Left ventricle myocardium superior (tissue), 1 donor: ENCODE measurements at places on chromosomes 6 and 20.

- no peak for DNase-seq
These were observed 39.6 kb downstream of the JAG1 start for GRCh38 chr20:10634211-10634610.

GRCh38 chr6:143465546-143465945 is 14.9 kb downstream of the PEX3 start:
- no peak for DNase-seq

- DNase-seq, result no peak
These were observed 170.0 kb upstream of the ZNF184 start for GRCh38 chr6:27642744-27643456.

DNA sequence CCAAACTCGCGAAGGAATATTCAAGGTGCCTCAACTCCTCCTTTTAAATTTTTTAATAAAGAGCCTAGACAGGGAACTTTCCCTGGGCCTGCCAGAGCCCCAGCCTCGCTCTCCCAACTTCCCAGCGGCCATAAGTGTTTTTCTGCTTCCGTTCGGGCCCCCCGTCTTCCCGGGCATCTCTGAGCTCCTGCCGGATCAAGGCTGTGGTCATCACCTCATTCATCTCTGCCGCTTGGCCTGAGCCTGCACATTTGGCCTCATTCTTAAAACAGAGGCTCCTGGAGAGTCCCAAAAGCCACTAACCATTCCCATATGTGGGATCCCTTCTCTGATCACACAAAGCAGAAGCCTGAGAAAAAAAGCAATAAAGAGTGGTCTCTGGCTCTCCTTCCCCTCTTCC is 969.1 kb upstream of the DEFB115 start:
- DNase-seq, result no peak

- no peak for DNase-seq
These were observed 39.0 kb upstream of the HBS1L start for GRCh38 chr6:135093578-135093977.

GRCh38 chr20:14189794-14190402 is 147.5 kb downstream of the FLRT3 start:
- DNase-seq, result no peak

GRCh38 chr6:42688281-42688680 is 34.1 kb downstream of the PRPH2 start:
- DNase-seq, result no peak

- no peak for DNase-seq
These were observed 371.1 kb upstream of the POU3F2 start for GRCh38 chr6:98463038-98464000.

- DNase-seq, result peak; percentile 42
These were observed 49.5 kb upstream of the CCN6 start for GRCh38 chr6:112004201-112005012.

DNA sequence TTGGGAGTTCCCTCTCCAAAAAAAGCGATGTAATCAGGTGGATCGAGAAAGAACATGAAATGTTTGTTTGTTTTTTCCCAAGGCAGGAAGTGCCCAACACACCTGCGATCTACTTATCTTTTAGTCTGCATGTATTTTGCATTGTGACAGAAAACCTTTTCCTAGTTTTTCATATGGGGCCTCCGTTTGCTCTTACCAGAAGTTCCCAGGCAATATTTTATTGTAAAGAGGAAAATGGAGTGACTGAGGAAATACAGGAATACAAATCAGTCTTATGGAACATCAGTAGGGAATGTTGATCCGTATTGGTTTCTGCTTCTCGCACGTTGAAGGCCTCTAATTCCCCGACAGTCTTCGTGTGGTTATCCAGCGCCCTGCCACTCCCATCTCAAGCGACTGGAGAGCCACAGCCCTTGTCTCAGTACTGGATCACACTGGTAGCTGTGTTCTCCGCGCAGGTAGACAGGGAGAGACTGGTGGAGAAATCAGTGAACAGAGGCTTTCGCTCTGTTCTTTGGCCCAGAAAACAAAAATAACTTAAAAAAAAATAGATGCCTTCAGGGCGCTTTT is 107.4 kb downstream of the TRIM27 start:
- no peak for DNase-seq

DNA sequence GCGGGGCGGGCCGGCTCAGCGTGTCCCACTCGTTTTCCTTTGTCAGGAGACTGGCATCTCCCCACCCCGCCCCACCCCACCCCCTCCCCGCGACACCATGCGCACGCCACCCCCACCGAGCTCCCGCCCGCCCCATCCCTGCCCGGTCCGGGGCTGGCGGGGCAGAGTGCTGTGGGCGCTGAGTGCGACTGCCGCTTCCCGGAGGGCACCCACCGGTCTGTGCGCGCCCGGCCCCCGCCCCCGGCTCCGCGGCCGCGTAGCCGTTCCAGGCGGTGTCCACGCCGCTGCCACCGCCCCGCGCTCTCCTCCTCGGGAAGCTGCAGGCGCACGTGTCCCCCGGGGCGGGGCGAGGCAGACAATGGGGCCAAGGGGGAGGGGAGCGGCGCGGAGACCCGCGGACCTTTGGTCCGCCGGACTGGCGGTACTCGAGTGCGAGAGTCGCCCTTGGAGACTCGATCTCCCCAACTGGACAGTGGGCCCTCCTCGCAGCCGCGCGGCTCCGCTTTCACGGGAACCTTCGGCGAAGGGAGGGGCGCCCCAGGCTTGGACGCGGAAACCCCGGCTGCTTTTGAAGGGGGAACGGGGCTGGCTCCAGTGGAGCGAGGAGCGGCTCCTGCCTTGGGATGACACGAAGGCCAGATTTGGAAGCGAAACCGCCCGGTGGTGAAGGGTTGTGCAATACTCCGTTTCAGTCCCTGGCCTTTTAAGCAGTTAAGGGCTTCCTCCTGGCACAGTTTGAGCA is 1.0 kb upstream of the SYNCRIP start:
- DNase-seq, result peak; percentile 94

- DNase-seq, result no peak
These were observed 67.7 kb downstream of the PYGB start for GRCh38 chr20:25315418-25316210.

DNA sequence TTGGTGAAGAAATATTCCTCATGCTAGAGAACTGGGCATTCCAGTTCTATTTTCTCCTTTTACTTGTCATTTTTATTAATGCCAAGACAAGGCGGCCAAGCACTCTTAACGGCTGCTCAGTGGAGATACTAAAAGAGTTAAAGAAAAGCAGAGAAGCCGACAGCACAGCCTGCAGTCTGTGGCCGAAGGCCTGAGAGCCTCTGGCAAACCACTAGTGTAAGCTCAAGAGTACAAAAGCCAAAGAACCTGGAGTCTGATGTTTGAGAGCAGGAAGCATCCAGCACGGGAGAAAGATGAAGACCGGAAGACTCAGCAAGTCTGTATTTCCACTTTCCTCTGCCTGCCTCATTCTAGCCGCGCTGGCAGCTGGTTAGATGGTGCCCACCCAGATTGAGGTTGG is 167.1 kb upstream of the FUT9 start:
- no peak for DNase-seq

- no peak for DNase-seq
These were observed 368.5 kb downstream of the TBC1D32 start for GRCh38 chr6:120965814-120966213.

- no peak for DNase-seq
These were observed 174.6 kb downstream of the ZDHHC14 start for GRCh38 chr6:157555455-157556143.

DNA sequence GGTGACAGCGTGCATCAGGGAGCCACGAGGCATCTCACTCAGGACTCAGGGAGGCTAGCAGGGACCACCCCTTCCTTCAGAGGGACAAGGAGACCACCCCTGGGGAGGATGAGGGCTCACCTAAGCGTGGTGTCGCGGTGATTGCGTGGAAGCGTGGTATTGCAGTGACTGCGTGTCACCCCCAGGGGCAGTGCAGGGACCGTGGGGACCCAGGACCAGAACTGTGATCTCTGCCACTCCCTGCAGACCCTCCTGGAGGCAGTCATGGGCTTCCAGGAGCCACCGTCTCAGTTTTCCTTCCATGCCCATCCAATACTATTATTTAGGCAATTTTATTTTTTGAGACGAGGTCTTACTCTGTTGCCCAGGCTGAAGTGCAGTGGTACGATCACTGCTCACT is 147.1 kb downstream of the TAF4 start:
- DNase-seq, result no peak

DNA sequence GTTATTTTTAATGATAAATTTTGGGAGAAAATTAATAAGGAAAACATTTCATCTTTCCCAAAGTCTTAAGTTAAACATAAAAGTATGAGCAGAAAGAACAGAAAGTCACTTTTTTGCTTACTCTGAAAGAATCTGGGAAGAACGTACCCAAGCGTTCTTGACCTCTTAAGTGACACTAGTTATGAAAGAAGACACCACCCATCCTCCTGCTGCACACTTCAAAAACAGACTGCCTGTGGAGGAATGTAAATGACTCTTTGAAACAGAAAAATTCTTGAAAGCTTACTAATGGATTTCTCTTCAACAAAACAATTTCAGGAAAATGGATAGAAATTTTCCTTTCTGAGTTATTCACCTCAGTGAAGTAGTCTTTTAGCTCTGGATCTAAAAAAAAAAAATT is 227.7 kb downstream of the MEI4 start:
- DNase-seq, result no peak

DNA sequence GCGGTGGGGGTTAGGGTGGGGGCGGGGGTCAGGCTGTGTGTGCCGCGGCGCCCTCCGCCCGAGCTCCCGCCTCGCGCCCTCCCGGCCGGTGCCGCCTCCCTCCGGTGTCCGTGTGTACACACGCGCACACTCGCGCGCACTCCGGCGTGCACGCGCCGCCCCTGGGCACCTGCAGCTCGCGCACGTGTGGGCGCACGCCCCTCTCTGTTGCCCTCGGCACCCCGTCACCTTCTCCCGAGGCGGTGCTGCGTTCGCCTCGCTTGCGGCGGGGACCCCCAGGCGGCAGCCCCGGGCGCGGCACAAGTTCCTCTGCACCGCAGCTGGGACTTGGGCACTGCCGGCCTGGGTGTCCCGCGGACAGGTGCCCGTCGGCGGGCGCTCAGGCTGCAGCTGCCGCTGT is 525 bp downstream of the MACROD2 start:
- DNase-seq, result peak; percentile 55

DNA sequence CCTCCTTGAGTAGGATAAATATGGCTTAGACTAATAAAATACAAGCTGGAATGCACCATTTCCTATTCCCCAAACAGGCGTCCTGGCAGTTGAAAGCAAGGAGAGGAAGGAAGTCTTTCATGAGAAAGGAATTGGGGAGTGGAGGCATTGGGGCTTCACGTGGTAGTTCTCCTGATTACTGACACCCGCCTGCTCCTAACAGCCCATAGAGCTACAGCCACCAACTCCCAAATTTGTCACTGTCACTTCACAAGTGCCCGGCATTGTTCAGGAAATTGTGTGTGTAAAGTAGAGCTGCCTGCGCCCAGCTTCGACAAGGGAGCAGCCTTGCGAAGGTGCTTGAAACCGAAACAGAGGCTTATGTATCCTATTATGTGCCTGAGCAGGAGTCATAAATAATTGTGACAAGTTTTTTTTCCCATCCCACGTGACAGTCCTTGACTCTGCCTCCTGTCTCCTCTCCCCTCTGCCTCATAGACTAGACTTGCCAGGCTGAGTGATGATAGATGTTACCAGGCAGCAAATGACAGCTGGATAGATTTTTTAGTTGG is 301.7 kb upstream of the ZFP64 start:
- DNase-seq, result no peak

- no peak for DNase-seq
These were observed 62.8 kb upstream of the TFB1M start for GRCh38 chr6:155377061-155377460.

DNA sequence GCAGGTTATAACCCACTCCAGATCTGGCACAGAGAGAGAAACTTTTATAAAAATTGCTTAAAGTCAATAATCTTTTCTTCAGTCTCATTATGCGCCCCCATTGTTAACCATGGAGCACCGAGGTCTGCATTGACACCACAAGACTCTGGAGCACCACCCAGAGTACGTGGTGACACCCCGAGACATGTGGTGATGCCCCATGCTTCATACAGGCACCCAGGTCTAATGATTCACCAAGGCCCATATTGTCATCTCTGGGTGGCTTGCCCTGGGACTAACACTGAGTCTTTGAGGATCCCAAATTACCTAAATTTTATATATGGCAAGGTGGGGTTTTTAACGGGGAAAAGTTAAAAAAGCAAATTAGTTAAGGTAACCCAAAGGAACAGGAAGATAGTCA is 31.1 kb downstream of the CD109 start:
- no peak for DNase-seq

DNA sequence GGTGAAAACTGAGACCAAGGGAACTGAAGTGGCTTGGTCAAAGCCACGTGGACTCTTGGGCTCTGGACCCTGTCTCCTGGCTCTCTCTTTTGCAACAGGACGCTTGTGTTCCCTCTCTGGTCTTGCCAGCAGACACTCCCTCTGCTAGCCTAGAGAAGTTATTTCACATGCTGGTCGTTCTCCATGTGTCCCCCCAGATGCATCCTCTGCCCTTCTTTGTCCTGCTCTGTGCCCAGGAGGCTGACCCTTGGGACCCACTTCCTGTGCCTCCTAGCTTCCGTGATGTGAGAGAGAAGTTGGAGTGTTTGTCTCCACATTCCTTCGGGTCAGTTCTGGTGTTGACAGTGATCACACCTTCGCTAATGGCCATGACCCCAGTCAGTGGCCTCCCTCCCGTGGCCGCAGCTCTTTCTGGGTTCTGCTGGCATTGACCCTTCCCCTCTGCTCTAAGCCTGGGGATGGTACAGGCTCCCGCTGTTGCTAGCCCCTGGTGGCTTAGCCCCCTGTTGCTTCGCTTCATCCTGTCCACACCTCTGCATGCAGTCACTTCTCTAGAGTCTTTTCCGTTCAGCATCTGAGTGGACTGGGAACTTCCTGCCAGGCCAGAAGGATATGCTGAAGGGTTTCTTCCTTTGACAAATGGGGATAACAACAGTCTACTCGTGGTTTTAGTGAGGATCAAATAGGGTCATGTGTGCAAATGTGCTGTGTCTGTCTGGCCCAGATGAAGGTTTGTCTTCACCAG is 70.1 kb upstream of the BMP2 start:
- DNase-seq, result no peak

DNA sequence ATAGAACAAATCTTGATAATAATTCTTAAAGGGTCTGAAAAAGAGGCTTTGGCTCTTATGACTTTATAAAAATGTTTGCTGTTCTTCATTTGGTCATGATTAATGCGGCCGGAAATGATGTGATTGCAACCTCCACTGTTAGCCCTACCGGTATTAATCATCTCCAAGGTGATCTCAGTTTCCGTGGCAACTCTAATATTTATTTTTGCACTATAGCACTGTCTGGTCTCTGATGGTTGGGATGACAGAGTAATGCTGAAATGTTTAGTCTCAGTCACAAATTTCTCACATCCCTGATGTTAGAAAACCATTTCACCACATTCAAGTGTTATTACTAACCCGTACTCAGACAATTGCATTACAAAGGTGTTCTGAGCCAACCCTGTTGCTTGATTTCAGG is 87.4 kb downstream of the TMEM200A start:
- DNase-seq, result no peak
